ENCODE measurements at places on chromosomes 12 and 14.

- no peak for DNase-seq
Measured at GRCh38 chr12:14694970-14695369, 1.4 kb downstream of the GUCY2C start.

DNA sequence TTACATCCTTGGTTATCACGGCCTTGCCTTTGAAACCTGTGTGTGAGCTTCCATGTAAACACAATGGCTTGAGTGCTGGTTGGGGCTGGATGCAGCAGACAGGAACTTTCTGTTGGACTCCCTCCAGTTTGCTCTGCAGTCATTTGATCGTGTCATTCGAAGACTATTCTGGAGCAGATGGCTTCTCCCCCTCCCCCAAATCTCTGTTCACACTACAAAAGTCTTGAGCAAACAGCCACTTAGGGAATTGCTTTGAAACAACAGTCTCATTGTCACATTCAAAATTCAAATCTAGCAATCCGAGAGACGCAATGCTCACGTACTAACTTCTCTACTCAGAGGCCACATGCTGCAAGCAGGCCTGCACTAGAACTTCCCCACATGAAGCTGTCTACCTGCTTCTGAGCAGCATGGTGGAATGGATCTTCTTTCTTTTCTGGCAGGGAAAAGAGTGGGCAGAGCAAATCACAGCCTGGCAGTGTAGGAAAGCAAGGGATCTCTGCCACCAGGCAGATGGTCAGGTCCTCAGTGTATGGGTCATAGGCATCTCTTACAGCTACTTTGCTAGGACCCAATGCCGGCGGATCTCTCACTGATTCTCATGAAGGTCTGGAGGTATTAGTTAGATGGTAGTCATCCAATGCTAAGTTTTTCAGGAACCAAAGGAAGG is 214.2 kb downstream of the PPM1H start:
- DNase-seq, result peak; percentile 47

DNA sequence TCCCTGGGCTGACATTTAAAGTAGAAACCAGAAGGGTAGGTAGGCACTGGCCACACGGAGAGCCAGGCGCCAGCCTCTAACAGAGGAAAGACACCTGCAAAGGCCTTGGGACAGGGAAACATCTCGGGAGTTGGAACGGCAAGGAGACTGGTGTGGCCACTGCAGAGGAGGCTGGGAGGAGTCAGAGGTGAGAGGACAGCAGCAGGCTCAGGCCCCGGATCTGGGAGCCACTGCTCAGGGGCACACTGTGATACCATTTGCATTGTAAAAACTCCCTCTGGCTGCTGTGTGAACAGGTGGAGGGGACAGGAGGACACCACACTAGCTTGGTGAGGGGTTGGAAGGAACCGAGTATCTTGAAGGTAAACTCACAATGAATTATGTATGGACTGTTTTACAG is 2.7 kb downstream of the ANHX start:
- no peak for DNase-seq

- DNase-seq, result no peak
Measured at GRCh38 chr14:68226523-68226922, 406.9 kb downstream of the RAD51B start.

- no peak for DNase-seq
Measured at GRCh38 chr12:76556368-76556767, 3.2 kb downstream of the OSBPL8 start.

DNA sequence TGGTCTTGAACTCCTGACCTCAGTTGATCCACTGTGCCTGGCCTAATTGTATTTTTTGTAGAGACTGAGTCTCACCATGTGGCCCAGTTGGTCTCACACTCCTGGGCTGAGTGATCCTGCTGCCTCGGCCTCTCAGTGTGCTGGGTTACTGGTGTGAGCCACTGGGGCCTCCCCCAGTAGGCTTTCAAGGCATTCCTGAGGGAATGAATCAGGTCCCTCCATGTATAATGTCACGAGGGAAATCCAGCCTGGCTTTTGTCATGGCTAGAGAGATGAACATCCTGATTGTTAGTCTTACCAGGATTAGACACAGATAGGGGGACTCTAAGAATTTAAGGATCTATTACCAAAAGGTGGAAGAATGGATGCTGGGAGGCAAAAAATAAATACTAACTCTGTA is 51.9 kb downstream of the CPSF2 start:
- no peak for DNase-seq

GRCh38 chr14:69606258-69607184 is 4.9 kb upstream of the SUSD6 start:
- no peak for DNase-seq

- DNase-seq, result peak; percentile 91
Measured at GRCh38 chr12:92784797-92785562, 82.2 kb downstream of the PLEKHG7 start.

- no peak for DNase-seq
Measured at GRCh38 chr12:76508128-76508980, 51.2 kb downstream of the OSBPL8 start.

DNA sequence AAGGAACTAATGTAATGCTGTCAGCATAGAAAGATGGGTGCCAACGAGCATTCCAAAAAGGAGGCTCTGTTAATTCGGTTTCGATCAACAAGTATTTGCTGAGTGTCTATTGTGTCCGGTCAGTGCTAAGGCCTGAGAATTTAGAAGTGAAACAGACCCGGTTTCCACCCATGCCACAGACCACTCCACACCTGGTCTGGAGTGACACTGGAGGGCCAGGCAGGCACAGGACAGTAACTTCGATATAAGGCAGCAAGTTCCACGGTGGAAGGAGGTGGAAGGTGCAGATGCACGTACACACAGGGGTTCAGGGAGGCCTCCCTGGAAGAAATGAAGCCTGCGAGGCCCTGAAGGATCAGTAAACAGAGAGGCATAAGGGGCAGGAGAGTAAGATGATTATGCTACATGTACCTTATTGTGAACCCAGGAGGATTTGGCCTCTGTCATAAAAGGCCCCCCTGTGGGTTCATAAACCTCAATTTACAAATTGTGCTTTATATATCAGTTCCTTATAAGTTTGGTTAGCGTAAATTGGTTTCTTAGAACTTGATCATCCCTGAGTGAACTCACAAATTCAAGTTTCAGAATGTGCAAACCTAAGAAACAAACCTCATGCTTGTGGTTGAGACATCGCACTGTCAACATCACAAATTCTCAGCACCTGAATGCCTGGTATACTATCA is 25.9 kb downstream of the SSH1 start:
- no peak for DNase-seq

DNA sequence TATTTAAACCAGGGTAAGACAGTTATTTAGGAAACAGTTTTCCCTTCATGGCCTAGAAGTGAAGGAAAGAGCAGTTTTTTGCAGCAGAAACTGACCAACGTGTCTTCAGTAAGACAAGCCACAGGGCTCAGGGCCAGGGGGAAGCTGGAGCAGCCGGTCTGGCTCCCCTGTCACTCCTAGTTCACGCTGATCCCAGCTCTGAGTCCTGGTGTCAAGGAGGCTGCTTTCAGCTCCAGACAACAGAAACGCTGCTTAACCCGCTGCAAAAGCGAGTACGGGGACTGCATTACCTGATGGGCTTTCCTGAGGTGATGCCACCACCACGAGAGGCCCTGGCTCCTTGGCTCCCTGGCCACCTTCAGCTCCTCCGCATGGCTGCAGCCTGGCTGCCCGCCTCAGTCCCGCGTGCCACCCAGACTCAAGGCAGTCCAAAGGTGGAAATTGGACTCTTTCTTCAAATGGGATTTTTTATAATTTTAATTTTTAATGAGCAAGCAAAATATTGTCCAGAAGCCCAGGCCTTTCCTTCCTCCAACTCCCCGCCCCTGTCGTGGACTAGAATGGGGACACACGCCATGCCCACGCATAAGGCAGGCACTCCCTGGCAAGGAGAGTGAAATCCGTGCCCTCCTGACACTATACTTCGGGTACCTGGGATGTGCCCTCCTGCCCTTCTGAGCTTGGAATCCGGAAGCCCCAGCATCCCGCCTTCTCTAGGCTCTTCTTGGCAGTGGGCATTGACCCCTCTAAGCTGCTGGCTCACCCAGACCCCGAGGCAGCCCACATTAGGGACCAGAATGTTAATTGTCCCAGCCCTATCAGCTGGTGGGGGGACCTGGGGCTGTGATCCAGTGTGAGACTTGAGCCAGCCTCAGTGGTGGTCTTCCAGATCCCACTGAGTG is 85.0 kb downstream of the PAPOLA start:
- no peak for DNase-seq

DNA sequence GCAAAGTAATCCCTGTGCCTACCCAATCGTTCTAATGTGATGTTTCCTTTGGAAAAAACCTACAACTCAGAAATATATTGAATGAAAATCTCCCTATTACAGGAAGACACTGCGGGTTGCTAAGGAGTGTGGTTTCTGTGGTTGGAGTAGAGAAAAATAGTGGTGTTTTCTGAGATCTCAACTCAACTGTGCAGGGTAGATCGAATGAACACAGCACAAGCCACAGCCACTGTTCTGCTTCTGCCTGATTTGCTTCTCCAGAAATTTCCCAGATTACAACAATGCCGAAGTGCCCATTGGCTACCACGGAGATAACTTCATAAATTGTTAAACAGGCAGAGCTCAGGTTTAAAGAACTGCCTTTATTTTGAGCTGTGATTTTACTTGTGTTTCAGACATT is 480.4 kb downstream of the DIO2 start:
- no peak for DNase-seq

DNA sequence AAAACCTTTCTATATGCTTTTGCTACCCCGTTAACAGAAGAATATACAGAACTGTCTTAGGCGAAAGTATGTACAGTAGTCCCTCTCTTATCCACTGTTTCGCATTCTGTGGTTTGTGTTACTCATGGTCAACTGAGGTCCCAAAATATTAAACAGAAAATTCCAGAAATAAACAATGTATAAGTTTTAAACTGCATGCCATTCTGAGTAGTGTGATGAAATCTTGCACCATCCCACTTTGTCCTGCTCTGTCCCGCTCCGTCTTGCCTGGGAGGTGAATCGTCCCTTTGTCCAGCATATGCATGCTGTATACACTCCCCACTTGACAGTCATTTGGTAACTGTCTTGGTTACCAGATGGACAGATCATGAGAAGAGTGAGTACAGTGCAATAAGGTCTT is 70.1 kb upstream of the STRN3 start:
- DNase-seq, result no peak

DNA sequence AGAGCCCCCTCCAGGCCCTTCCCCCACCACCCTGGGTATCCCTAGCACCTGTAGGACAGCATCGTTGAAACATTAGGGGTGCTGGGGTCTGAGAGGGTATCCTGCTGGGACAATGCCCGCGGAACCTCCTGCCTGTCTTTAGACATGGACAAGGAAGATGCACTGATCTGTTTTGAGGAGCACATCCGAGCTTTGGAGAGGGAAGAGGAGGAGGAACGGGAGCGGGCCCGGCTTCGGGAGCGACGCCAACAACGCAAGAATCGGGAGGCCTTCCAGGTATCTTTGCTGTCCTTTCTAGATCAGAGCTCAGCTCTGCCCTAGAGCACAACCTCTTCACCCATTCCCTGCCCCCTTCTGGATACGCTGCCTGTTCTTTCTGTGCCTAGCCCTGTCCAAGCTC is 13.2 kb downstream of the PRPF40B start:
- DNase-seq, result no peak

- no peak for DNase-seq
Measured at GRCh38 chr12:68761901-68762630, 16.1 kb downstream of the SLC35E3 start.

Measured in NCI-H526 (cell line).